ENCODE measurements at places on chromosomes 4 and X.

GRCh38 chr4:45442466-45442865 is 681.4 kb downstream of the GABRG1 start:
- DNase-seq: no peak

- no peak for DNase-seq
These were observed 256.9 kb downstream of the ADAMTS3 start for GRCh38 chr4:72312032-72312650.

DNA sequence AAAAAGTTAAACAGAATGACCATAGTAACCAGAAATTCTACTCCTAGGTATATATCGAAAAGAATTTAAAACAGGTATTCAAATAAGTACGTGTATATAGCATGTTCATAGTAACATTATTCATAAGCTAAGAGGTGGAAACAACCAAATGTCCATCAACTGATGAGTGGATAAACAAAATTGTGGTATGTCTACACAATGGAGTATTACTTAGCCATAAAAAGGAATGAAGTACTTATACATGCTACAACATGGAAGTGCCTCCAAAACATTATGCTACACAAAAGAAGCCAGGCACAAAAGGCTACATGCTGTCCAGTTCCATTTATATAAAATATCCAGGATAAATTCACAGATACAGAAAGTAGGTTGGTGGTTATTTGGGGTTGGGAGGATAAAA is 76.5 kb downstream of the CD99L2 start:
- no peak for DNase-seq

DNA sequence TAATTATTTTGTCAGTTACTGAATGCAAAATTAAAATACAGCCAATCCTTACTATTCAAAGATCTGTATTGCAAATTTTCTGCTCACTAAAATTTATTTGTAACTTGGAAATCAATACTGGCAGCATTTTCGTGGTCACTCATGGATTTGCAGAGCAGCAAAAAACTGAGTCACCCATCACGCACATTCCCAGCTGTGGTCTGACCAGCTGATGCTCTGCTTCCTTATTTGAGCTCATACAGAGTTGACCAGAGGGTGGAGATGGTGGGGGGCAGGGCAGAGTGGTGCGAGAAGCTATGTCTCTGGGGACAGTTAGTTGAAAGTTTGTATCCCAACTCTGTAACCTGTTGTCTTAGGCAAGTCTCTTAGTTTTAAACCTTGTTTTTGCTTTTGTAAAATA is 214.8 kb downstream of the SPCS3 start:
- no peak for DNase-seq

GRCh38 chrX:143296521-143296920 is 220.8 kb downstream of the SPANXN3 start:
- no peak for DNase-seq

- no peak for DNase-seq
These were observed 103.9 kb downstream of the MMRN1 start for GRCh38 chr4:89998469-89999011.

GRCh38 chr4:88028946-88029345 is 21.5 kb downstream of the PKD2 start:
- no peak for DNase-seq

GRCh38 chrX:43328358-43328946 is 327.6 kb upstream of the MAOA start:
- DNase-seq: no peak

GRCh38 chr4:157222771-157223160 is 2.2 kb downstream of the GRIA2 start:
- DNase-seq: no peak

DNA sequence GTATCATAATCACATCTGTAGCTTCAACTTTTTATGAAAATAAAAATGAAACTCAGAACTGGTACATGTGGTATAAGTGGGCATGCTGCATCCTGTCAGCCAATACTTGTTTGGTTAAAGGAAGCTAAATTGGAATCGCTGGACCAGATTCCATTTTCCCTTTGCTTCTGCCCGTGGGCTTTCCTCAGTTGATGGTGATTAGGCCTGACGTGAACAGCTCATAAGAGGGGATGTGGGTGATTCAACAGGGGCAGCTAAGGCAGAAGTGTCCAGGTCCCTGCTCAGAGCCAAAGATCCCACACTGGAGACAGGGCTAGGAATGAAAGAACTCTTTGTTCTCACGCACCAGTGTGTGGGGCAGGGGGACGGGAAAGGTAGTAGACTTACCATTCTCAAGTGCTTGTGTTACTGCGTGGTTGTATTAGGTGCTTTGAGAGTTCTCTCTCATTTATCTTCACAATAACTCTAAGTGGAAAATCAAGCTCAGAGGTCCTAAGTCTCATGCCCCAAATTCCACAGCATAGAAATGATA is 63.2 kb upstream of the GUCY1A1 start:
- no peak for DNase-seq

All from stimulated activated CD8-positive, alpha-beta memory T cell treated with anti-CD3 and anti-CD28 coated beads, Interleukin-7, amount 100 ng/mL, for 1 hour (primary cell).